ENCODE measurements at places on chromosomes 1 and 21.

DNA sequence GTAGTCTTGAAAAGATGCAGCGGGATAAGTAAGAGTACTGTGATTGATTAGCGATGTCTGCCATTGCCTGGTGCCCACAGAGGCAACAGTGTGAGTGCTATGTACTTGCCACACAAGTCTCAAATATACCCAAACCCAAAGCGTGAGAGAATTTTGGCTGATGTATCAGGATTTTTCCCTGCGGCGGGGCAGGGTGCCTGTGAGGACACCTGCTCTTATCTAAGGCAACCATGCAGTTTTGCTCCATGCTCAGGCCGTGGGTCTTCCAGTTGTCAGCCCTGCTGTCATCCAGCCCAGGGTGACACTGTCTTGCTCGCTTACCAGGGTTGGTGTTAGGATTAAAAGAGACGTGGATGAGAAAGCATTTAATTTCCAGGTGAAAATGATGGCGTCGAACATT, 202.7 kb downstream of the PTPRU start:
- no peak overlapping the region for H3K4me3 ChIP-seq
- H3K27ac ChIP-seq: no peak overlapping the region
- no peak for DNase-seq

DNA sequence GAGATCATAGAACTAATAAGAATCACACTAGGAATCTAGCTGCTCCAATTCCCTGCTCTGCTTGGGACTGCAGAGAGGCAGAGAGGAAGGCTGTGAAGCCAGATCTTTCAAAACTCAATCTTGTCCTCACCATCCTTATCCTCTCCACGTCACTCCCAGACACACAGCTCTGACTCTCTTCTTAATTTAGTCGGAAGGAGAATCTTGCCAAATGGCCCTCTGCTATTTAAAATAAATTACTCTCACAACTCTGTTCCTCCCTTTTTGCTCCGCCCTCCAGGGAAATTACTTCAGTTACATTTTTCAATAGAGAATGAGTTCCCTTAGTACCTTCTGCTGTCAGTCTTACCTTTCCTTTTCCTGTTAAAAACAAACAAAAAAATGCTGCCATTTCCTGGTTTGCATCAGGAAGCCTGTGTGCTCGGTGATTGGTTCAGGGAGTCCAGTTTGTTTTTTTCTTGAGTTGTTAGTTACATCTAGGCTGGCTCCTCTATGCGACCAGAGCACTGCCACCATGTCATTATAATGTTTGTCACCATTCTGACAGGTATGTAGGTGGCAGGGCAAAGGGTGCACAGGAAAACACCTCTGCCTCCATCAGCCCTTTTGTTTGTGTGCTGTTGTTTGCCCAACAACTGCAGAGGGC, 80.1 kb downstream of the FCRL5 start:
- no peaks in the 10 kb centered on the region for H3K4me1 ChIP-seq
- no peaks in the 10 kb centered on the region for H3K27me3 ChIP-seq
- H3K27ac ChIP-seq: no peak overlapping the region
- no peak overlapping the region for H3K4me3 ChIP-seq
- no peaks in the 10 kb centered on the region for H3K36me3 ChIP-seq

GRCh38 chr1:62809788-62810187, 25.9 kb downstream of the ATG4C start:
- DNase-seq: no peak
- H3K27me3 ChIP-seq: no peaks in the 10 kb centered on the region
- H3K27ac ChIP-seq: no peak overlapping the region
- no peaks in the 10 kb centered on the region for H3K36me3 ChIP-seq
- no peaks in the 10 kb centered on the region for H3K4me1 ChIP-seq

- H3K4me1 ChIP-seq: no peaks in the 10 kb centered on the region
- no peak overlapping the region for H3K27ac ChIP-seq
- no peak overlapping the region for H3K4me3 ChIP-seq
- no peaks in the 10 kb centered on the region for H3K36me3 ChIP-seq
- H3K27me3 ChIP-seq: no peaks in the 10 kb centered on the region
These were observed 62.1 kb downstream of the ABL2 start for GRCh38 chr1:179167418-179167777.

DNA sequence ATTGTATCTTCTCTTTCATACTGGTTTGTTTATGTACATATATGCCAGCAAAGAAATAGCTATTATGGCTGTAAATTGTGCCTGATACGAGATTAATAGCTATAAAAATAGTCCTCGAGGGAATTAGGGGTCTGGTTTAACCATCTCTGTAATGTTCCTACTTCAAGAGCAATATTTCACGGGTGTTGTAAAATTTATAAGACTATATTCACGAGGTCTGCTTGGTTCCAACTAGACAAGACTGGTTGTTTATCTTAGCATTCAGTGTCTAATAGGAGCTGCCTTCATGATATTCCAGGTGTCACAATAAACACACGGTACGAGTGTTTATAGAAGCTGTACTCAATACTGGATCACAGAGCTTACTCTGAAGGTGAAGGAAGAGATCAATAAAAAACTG, 389.9 kb downstream of the SIPA1L2 start:
- no peaks in the 10 kb centered on the region for H3K27me3 ChIP-seq
- H3K27ac ChIP-seq: no peak overlapping the region
- H3K36me3 ChIP-seq: no peaks in the 10 kb centered on the region
- H3K4me3 ChIP-seq: no peak overlapping the region

- H3K27ac ChIP-seq: no peak overlapping the region
- no peaks in the 10 kb centered on the region for H3K36me3 ChIP-seq
- H3K4me1 ChIP-seq: no peaks in the 10 kb centered on the region
- H3K4me3 ChIP-seq: no peak overlapping the region
These were observed 31.9 kb downstream of the PTGER3 start for GRCh38 chr1:71015745-71016144.

- DNase-seq: no peak
- no peaks in the 10 kb centered on the region for H3K36me3 ChIP-seq
- H3K27ac ChIP-seq: no peak overlapping the region
- H3K4me3 ChIP-seq: no peak overlapping the region
- no peaks in the 10 kb centered on the region for H3K4me1 ChIP-seq
These were observed 274.9 kb downstream of the NUF2 start for GRCh38 chr1:163596541-163597258.

DNA sequence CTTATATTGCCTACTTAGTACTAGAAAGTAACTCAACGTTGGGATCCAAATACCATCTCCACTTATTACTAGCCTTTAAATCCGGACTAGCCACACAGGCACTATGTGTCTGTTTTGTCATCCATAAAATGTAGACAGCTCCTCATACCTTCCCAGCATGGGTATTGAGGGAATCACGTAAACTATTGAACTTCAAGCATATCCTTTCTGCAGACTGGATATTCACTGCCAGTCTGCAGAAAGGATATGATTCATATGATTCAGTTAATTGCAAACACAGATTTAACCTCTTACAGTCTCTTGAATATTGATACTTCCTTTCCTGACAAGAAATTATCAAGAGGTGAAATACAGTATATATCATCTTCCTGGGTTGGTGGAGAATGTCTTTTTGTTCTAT, 186.0 kb downstream of the LEPR start:
- DNase-seq: no peak
- no peaks in the 10 kb centered on the region for H3K27me3 ChIP-seq
- no peak overlapping the region for H3K4me3 ChIP-seq
- no peaks in the 10 kb centered on the region for H3K36me3 ChIP-seq
- no peaks in the 10 kb centered on the region for H3K4me1 ChIP-seq

- H3K4me3 ChIP-seq: no peak overlapping the region
- no peak for DNase-seq
- H3K4me1 ChIP-seq: no peaks in the 10 kb centered on the region
- peaks cover 14% of the 10 kb centered on the region for H3K27me3 ChIP-seq
These were observed 4.0 kb upstream of the LHX8 start for GRCh38 chr1:75129983-75130789.

DNA sequence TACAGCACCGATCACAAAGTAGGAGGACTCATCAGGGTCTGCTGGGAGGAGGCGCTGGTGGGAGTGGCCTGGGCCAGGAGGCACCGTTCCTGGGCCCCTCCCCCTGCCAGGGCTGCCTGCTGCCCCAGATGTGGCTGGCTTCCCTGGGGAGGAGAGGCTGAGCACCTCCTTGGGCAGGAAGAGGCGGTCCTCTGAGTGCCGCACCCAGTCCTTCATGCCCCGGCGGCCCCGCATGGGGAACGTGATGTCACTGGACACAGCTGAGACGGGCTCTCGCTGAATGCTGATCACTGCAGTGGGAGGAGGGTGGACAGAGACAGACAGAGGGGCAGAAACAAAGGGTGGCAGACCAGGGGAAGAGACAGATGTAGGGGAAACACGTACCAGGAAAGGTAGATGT, 24.8 kb downstream of the ADGRB2 start:
- no peak overlapping the region for H3K27ac ChIP-seq
- peaks cover 9% of the 10 kb centered on the region for H3K4me1 ChIP-seq
- H3K36me3 ChIP-seq: no peaks in the 10 kb centered on the region
- no peaks in the 10 kb centered on the region for H3K27me3 ChIP-seq
- H3K4me3 ChIP-seq: no peak overlapping the region

GRCh38 chr1:232643251-232643650, 13.3 kb upstream of the SIPA1L2 start:
- H3K27ac ChIP-seq: no peak overlapping the region
- no peaks in the 10 kb centered on the region for H3K4me1 ChIP-seq
- no peak overlapping the region for H3K4me3 ChIP-seq
- DNase-seq: no peak
- H3K36me3 ChIP-seq: no peaks in the 10 kb centered on the region
- H3K27me3 ChIP-seq: peaks cover 6% of the 10 kb centered on the region

DNA sequence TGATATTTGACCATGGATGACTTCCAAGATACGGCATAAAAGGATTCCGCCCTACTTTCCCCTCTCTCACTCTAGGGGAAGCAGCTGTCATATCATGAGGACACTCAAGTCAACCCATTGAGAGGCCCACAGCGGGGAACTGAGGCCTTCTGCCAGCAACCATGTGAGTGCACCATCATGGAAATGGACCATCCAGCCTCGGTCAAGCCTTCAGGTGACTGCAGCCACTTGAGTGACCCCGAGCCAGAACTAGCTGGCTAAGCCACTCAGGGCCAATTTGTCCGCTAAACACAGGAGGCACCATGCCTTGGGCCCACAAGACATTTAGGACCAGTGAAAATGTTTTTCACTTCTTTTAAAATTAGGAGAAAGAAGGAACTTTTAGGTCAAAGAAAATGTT, 11.1 kb upstream of the GJB5 start:
- H3K27ac ChIP-seq: no peak overlapping the region
- H3K4me1 ChIP-seq: no peaks in the 10 kb centered on the region
- no peak overlapping the region for H3K4me3 ChIP-seq
- no peak for DNase-seq
- no peaks in the 10 kb centered on the region for H3K36me3 ChIP-seq

DNA sequence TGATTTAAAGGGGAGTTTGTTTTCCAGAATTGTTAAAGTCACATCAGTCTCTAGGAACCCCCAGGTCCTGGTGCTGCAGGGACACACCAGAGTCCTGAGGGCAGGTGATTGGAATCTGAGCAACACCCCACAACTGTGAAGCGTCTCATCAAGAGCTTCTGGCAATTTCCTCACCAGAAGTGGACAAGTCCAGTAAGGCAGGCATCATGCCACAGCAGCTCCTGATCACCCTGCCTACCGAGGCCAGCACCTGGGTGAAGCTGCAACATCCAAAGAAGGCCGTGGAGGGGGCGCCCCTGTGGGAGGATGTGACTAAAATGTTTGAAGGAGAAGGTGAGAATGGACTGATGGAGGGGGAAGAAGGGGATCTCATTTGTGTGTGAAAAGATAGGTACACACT, 2.1 kb downstream of the ZFP69 start:
- peaks cover 10% of the 10 kb centered on the region for H3K4me1 ChIP-seq
- H3K36me3 ChIP-seq: peaks cover 6% of the 10 kb centered on the region
- H3K27ac ChIP-seq: no peak overlapping the region
- DNase-seq: no peak
- no peaks in the 10 kb centered on the region for H3K27me3 ChIP-seq

- H3K4me3 ChIP-seq: no peak overlapping the region
- H3K36me3 ChIP-seq: no peaks in the 10 kb centered on the region
- no peaks in the 10 kb centered on the region for H3K27me3 ChIP-seq
- no peak for DNase-seq
- no peak overlapping the region for H3K27ac ChIP-seq
These were observed 2.2 kb upstream of the CD1B start for GRCh38 chr1:158333405-158334155.

DNA sequence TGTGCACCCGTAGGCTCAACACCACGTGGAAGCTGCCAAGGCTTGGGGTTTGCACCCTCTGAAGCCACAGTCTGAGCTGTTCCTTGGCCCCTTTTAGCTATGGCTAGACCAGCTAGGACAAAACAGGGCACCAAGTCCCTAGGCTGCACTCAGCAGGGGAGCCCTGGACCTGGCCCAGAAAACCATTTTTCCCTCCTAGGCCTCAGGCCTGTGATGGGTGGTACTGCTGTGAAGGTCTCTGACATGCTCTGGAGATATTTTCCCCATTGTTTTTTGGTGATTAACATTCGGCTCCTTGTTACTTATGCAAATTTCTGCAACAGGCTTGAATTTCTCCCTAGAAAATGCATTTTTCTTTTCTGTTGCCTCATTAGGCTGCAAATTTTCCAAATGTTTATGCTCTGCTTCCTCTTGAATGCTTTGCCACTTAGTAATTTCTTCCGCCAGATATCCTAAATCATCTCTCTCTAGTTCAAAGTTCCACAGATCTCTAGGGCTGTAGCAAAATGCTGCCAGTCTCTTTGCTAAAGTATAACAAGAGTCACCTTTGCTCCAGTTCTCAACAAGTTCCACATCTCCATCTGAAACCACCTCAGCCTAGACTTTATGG, 69.0 kb upstream of the KRTAP19-8 start:
- H3K27ac ChIP-seq: no peak overlapping the region
- H3K4me1 ChIP-seq: peaks cover 13% of the 10 kb centered on the region
- H3K36me3 ChIP-seq: no peaks in the 10 kb centered on the region
- no peaks in the 10 kb centered on the region for H3K27me3 ChIP-seq
- DNase-seq: no peak

- H3K27ac ChIP-seq: no peak overlapping the region
- no peak overlapping the region for H3K4me3 ChIP-seq
- no peak for DNase-seq
These were observed 51.0 kb upstream of the ERRFI1 start for GRCh38 chr1:8077120-8077573.

DNA sequence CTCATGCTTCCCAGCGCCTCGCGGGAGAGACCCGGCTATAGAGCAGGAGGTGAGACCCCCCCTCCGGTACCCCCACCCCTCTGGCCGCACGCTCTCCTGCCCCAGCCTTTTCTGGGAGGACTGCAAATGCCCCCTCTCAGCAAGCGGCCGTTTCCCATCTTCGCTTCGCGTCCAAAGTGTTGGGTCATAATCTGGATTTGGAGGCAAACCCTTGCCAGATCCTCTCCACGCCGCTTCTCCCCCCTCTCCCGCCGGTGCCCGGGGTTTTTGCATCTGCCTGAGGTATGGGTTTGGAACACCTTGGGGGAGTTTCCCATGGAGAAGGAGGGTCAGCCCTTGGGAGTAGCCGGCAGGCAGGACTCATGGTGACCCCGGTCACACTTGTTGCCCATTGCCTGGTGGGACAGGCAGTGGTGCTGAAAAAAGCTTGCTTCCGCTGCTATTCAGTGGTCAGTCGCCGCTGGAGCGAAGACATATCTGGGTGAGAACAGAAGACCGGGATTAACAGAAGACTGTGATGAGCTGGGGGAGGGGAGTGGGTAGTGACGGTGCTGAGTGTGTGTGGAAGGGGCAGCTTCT, 935 bp downstream of the KCNK2 start:
- H3K36me3 ChIP-seq: no peaks in the 10 kb centered on the region
- no peaks in the 10 kb centered on the region for H3K4me1 ChIP-seq
- peaks cover 10% of the 10 kb centered on the region for H3K27me3 ChIP-seq
- H3K27ac ChIP-seq: no peak overlapping the region
- no peak for DNase-seq

GRCh38 chr1:242525769-242526168, 1.3 kb upstream of the PLD5 start:
- no peak overlapping the region for H3K4me3 ChIP-seq
- H3K27ac ChIP-seq: no peak overlapping the region
- H3K27me3 ChIP-seq: peaks cover 11% of the 10 kb centered on the region
- no peaks in the 10 kb centered on the region for H3K36me3 ChIP-seq
- no peak for DNase-seq

- peaks cover 55% of the 10 kb centered on the region for H3K4me1 ChIP-seq
- DNase-seq: peak; percentile 89
- H3K4me3 ChIP-seq: peak overlapping the region; percentile 51
These were observed 22.6 kb downstream of the BTG2 start for GRCh38 chr1:203327684-203328457.

All from CD8-positive, alpha-beta memory T cell (primary cell).